Gastrocnemius medialis (tissue), 4 donors: ENCODE measurements at places on chromosomes 7 and 10.

DNA sequence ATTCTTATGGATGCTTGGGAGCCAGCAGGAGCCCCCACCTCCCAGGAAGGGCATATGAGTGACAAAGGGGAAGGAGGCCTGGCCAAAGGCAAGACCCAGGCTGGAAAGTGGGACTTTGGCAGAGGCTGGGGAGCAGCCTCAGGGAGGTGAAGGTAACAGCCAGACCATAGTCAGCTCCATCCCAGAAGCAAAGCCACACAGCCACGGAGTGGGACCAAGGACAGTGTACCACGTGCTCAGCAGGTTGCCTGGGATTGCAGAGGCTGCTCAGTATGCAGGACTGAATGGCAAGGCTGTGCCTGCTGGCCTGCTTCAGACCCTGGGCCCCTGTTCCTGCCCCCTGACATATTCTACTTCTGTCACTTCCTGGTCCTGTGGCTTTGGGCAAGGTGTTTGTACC lies 17.6 kb upstream of the GPR26 start:
- DNase-seq, result no peak
- H3K36me3 ChIP-seq, result no peaks in the 10 kb centered on the region

DNA sequence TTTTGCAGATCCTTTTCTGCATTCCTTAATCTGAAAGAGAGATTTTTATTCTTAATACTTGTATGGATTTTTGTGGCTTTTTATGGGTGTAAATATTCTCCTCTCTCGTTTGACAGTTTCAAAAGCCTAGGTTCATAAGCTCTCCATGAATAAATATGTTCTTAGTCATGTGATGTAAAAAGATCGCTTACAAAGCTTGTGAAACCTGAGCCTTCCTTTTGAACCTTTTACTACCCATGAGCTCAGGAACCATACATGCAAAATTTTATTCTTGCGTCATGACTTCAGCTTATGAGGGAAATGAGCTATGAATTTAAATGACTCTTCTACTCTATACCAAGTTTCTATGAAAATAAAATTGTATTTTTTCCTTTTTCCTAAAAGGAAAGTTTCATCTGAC lies 98.7 kb downstream of the POLL start:
- H3K4me1 ChIP-seq, result peaks cover 38% of the 10 kb centered on the region
- H3K27ac ChIP-seq, result peak overlapping the region; percentile 19
- H3K4me3 ChIP-seq, result no peak overlapping the region
- DNase-seq, result no peak
- H3K36me3 ChIP-seq, result no peaks in the 10 kb centered on the region

GRCh38 chr10:98090822-98091221 lies 43.6 kb upstream of the R3HCC1L start:
- no peak for DNase-seq
- H3K4me1 ChIP-seq, result peaks cover 9% of the 10 kb centered on the region
- no peaks in the 10 kb centered on the region for H3K36me3 ChIP-seq
- H3K27ac ChIP-seq, result no peak overlapping the region
- H3K4me3 ChIP-seq, result no peak overlapping the region

- no peaks in the 10 kb centered on the region for H3K27me3 ChIP-seq
- DNase-seq, result no peak
- H3K4me1 ChIP-seq, result no peaks in the 10 kb centered on the region
- no peak overlapping the region for H3K27ac ChIP-seq
Observed at GRCh38 chr7:84100866-84101265, 93.7 kb downstream of the SEMA3A start.
